ENCODE measurements at places on chromosomes 1 and 21.

- DNase-seq: no peak
Observed at GRCh38 chr1:165228676-165229075, 127.8 kb downstream of the LMX1A start.

DNA sequence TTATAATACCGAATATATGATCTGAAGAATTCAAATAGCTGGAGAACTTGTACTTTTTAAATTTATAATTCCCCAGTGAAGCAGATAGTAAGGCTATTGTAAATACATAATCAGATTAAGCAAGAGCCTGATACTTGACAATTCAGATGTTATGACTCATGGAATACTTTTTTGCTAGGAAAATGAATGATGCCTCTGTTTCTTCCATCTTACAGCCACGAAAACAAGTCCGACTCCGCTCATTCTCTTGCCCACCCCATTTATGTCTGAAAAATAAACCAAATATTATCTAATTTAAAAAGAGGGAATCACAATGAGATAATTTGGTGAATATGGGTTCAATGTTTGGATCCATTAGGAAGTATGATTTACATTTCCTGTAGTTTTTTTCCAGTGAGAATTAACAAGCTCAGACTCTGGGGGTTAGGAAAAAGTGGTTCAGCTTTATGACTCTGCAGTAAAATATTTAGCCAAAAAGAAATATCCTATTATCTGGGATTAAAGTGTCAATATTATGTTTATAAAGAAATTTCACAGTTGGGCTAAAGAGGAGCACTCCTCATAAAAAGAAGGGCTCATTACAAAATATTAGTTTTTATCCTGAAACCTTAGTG, 50.4 kb upstream of the DAB1 start:
- no peak for DNase-seq

- no peak for DNase-seq
Observed at GRCh38 chr1:201359031-201359872, 18.2 kb downstream of the TNNT2 start.

GRCh38 chr1:198480876-198481275, 59.6 kb downstream of the ATP6V1G3 start:
- no peak for DNase-seq

DNA sequence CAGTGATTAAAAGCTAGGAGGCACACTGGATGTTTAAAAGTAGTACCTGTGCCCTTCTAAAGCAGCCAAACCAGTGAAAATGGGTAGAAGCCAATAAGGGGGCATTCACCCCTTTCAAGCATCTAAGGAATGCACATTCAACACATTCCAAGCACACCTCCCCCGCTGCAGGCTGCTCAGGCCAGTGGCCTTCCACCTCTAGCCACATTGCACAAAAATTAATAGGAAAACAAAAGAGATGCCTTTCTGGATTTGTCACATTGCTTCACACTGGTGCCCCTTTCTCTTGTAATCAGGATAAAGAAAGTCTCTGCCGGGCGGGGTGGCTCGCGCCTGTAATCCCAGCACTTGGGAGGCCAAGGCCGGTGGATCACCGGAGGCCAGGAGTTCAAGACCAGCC, 834.0 kb downstream of the USP25 start:
- no peak for DNase-seq

- no peak for DNase-seq
Observed at GRCh38 chr1:4549930-4550329, 104.5 kb upstream of the AJAP1 start.

- DNase-seq: no peak
Observed at GRCh38 chr1:206121269-206121668, 4.1 kb upstream of the AVPR1B start.

DNA sequence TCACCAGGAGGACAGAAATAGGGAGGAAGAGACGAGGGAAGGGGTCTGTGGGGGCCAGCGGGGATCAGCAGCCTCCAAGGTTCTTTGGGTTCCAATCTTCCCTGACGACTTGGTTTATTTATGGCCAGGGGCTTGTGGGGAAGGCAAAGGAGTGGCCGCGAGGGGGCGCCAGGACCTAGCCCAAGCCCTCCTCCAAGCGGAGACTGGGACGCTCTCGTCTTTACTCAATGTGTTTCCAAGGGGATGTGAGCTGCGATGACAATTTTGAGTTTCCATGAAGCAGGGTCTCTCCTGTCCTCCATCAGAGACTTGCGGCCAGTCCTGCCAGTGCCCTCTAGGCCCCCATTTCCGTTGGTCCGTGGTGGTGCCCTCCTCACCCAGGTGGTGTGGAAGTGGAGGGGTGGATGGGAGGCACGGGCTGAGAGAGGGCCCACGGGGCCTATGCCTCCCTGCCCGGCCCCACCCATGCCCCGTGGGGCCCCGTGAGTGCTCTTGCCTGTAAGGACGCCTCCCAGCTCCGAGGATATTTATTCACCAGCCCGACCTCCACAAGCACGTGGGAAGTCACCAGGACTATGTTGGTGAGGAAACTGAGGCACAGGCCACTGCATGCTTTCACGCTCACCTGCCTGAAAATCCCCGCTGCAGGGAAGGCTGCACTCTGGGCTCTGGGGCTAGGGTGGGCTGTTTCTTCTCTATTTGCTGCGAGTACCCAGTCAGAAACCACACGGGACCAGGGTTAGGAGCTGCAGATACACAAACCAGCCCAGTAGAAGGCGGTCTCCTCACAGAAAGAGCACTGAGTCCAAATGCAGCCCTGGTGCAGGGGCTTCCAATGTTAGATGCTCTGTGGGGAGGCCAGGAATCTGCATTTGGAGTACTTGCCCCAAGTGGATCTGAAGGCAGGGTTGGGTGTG, 26.5 kb downstream of the DMRTB1 start:
- DNase-seq: peak; percentile 38

- DNase-seq: no peak
Observed at GRCh38 chr1:207848234-207848633, 62.7 kb downstream of the CD34 start.

DNA sequence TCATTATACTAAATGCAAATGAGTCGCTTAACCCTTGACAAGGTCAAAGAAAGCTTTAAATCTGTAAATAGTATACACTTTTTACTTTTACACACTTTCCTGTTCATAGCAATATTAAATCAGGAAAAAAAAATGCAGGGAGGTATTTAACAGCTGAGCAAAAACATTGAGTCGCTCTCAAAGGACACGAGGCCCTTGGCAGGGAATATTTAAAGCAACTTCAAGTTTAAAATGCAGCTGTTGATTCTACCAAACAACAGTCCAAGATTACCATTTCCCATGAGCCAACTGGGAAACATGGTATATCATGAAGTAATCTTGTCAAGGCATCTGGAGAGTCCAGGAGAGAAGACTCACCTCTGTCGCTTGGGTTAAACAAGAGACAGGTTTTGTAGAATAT, 62.7 kb downstream of the CAPN2 start:
- no peak for DNase-seq

- no peak for DNase-seq
Observed at GRCh38 chr1:63845346-63845745, 71.5 kb downstream of the ROR1 start.

DNA sequence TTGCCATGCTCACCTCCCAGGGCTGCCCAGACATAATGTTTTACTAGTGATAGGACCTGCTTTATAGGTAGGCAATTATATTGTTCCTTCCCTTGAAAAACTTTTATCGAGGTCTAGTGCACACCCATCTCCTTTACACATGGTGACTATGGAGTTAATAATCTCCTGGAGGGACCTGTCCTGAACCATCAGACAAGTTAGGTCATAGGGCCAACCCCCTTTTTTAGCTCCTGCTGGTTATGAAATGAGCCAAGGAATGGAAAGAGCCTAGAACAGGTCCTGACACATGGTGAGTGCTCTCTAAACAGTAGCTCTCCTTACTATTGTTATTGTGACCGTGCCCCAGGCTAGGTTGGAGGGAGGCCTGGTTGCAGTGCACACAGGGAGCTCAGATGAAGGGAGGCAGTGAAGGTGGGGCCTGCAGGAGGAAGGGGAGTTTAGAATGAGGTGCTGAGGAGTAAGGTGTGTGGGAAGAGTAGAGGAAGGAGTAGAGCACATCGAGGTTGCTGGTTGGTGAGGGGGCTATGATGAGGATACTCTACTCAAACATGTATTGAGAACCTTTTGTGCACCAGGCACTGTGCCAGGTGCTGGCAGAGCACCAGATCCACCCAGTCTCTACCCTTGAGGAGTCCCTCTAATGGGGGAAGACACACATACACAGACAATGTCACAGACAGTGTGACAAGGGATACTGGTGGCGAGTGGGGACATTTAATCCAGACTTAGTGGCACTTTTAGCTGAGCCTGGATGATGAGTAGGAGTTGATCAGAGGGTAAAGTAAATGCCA, 14.1 kb upstream of the LMNA start:
- no peak for DNase-seq

DNA sequence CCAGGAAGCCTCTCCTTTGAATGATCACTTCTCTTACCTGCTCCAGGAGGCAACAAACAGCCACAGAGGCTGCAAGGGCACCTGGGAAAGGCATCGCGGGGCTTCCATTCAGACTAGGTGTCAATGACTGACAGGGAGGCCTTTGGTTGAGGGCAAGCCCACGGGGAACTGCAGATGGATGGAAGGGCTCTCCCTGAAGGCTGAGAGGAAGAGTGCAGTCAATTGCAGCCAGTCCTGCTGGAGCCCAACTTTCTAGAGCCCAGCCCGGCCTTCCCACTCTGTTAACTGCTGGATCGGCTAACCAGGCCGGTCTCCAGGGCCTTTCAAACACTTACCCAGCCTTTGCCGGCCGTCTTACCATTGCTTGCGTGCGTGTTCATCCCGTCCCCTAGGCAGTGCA, 89.3 kb downstream of the LACTBL1 start:
- no peak for DNase-seq

DNA sequence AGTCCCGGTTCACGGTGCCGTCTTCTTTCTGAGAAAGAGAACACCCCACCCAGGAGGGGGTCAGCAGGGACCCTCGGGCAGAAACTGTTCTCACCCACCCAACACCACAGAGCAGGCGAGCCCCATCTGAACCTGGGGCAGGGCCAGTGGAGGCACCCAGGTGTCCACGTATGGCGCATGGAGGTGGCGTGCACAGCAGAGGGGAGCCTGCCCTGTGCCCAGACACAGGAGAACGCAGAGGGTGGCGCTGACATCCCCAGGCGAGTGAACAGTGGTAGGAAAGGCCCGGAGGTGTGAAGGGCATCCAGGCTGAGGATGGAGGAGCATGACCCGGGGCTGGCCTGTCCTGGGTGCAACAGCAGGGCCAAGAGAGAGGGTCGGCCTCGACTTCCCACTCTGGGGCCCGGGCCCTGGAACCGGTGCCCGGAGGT, 91.1 kb downstream of the STUM start:
- no peak for DNase-seq

DNA sequence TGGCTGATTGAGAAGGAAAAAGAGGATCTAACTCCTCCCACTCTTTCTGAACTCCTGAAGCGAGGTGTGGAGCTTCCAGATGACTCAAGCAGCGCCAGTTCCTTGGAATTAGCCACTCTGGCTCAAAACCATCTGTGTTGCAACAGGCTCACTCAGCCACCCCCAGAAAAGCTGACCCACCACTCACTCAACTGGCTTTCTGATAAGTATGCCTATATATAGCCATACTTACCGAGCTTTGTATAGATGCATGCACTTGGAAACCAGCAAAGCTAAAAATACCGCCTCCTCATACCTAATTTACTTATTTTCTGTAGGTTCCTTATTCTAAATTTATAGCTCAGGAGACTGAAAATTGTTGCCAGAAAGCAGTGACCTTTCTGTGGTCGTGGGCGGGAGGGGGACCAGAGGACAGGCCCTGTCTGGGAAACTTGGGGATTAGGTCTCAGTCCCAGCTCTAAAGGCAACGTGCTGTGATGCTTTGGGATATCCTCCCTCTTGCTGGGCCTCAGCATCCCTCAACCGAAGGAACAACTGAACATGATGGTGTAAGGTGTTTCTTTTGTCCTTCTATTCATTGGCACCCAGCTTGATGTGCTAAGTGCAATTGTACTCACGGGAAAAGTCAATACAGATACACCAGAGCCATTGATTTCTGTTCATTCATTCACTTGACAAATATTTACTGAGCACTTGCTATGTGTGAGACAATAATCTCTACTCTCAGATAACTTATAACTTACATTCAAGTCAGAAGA, 65.7 kb downstream of the NENF start:
- DNase-seq: no peak

DNA sequence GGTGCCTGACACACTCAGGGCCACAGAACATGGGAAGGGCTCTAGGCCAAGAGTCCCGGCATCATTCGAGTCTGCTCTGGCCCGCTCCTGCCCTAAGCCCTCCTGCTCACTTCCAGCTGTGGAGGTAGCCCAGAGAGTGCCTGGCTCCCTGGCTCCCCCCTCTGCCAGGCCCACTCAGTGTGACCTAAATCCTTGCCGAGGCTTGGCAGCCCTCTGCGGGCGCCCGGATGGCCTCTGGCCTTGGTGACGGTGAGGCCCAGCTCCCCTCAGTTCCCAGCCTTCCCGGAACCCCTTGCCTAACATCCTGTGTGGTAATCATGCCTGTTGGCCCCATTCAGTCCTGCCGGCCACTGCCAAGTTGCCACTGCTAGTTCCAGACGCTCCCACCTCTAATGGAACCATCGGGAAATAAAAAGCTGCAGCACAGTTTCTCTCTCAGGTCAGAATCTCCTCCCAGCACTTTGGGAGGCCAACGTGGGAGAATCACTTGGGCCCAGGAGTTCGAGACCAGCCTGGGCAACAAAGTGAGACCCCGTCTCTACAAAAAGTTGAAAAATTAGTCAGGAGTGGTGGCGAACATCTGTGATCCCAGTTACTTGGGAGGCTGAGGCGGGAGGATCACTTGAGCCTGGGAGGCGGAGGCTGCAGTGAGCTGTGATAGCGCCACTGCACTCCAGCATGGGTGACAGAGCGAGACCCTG, 1.2 kb upstream of the H6PD start:
- no peak for DNase-seq

GRCh38 chr1:99755664-99756063, 10.8 kb downstream of the FRRS1 start:
- no peak for DNase-seq

- DNase-seq: no peak
Observed at GRCh38 chr1:30373471-30374399, 349.6 kb downstream of the MATN1 start.

DNA sequence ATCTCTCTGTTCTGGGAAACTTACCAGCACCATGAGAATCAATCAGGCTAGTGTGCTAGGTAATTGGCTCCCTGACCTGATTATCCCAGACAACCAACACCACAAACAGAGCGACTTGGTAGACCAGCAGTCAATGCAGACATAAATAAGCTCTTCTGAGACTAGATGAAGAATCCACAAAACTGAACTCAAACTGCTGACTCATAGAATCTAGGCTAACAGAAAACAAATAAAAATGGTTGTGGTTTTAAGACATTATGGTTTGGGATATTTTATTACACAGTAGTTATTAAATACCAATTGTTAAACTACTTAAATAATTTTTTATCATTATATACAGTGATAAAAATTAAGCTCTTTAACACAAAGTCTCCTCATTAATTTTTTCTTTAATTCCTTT, 535.7 kb downstream of the COL11A1 start:
- no peak for DNase-seq

- no peak for DNase-seq
Observed at GRCh38 chr1:3645247-3645646, 4.7 kb downstream of the WRAP73 start.

Data from T-cell (primary cell).